ENCODE measurements at places on chromosomes 12 and 14.

GRCh38 chr14:102020058-102020971, 55.9 kb downstream of the DYNC1H1 start:
- no peak for DNase-seq

DNA sequence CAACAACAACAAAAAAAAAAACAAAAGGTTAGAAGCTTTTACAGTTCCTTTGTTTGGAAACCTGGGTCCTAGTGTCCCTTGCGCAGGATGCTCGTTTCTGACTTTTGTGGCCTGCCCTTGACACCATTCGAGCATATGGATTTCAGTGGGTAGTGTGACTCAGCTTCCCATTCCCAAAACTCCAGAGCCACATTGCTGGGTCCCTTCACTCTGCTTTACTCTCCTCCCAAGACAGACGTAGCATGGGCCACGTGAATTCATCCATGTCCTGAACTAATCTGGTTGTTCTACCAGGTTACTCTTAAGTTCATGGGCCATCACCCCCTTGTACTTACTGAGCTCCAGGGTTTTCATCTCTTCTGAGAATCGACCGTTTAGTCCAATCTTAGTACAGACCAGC, 68.0 kb upstream of the MAX start:
- DNase-seq = no peak

- no peak for DNase-seq
Observed at GRCh38 chr12:22874151-22874550, 249.2 kb downstream of the ETNK1 start.

- no peak for DNase-seq
Observed at GRCh38 chr12:104048811-104049210, 1.2 kb downstream of the GLT8D2 start.

GRCh38 chr14:104984056-104984894, 1.3 kb upstream of the CLBA1 start:
- no peak for DNase-seq

DNA sequence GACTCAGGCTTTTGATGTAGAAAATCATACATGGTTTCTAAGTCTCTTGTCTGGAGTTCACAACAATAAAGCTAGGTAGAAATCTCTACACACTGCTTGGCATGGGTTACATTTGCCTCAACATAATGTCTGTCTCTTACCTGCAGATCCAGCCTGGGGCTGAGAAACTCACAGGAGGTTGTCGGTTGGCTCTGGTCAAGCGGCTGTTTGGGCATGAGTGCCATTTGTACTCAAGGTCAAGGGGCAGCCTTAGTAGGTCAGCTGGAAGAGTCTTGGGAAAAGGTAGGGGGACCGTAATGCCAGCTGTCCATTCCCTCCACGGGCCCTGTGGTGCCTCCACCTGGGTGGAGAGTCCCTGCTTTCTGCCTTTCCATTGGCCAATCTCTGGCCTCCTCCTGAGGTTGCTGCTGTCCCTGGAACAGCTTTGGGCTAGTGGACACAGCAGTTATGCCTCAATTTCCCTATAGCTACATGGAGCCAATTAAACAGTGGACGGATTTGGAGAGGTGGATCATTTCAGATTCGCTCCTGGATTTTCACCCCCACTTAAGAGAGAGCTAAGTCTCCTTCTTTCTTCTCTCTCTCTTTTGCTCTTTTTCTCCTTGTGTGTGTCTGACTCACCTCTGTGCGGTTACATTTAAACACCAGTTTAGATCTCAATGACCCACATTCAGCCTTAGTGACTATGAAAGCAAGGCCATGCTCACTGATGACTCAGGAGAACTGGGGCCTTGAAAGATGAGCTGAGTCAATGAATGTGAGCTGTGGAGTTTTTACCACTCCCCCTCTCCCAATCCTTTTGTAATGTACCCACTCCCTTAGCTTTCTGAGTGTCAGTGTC, 132.8 kb upstream of the HIF1A start:
- DNase-seq = no peak

DNA sequence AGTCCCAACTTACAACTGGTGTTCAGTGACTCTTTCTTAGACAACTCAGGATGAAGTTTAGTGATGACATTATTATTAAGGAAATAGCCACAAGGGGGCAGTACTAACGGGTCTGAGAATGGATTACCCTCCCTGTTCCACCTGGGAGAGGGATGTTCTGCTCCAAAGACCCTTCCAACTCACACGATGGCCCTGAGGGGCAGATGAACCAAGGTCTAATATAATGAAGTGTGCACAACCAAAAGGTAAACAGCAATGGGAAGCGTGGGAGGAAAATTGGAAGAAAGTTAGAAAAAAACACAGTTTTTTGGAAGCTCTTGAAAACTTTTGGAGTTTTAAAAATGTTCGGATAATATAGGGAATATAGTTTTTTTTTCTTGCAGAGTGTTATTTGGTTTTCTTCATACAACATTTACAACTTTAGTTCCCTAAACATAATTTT, 24.0 kb downstream of the FGF6 start:
- DNase-seq = peak; percentile 61

DNA sequence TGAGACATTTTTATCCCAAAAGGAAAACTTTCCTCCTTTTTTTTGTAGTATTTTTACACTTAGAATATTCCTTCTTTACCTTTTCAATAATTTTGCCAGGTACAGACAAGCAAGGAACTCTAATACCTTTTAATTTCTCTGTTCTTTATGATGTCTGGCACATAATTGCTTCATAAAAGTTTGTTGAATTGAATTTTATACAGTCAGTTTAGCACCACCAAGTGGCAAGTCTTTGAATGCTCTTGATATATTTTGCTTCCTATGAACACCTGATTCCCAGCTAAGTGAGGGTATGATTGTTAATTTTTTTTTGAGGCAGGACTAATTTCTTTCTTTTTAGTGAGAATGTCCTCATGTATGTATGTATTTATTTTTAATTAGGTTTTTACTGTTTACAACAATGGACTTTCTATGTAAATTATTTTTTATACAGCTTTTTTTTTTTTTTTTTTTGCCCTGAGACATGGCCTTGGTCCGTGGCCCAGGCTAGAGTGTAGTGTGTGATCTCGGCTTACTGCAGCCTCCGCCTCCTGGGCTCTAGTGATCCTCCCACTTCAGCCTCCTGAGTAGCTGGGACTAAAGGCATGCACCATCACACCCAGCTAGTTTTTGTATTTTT, 6.9 kb downstream of the TBC1D15 start:
- no peak for DNase-seq
